ENCODE measurements at places on chromosomes 1 and 21. TPM values are rescaled to one million over a fixed set of nuclear protein-coding genes. Genes with fewer than 3 reads are reported as not detected.

DNA sequence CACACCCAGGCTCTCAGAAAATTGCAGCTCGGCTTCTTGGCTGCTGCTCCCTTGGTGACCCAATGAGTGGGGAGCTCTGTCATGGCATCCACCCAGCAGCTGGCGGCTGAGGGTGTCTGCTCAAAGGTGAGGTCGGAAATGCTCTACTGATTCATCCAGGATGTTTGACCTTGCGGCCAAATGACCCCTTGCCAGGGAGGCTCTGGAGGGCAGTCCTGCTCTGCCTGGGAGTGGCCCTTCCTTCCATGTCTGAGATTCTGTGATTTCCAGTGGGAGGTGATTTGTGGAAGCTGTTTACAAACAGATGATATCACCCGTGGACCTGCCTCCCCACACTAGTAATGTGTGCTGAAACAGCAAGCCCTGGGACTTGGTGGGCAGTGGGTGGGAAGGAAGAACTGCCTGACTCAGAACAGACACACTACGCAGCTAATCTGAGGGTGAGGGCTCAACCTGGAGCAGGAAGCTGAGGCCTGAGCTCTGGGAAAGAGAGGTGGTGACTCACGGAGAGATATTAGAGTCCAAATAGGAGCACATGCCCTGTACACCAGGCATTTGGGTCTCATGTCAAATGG is 3.0 kb downstream of the CRCT1 start:
- DNase-seq: peak; percentile 89

- DNase-seq: peak; percentile 95
Measured at GRCh38 chr1:219518168-219518906, 94.6 kb downstream of the ZC3H11B start.

DNA sequence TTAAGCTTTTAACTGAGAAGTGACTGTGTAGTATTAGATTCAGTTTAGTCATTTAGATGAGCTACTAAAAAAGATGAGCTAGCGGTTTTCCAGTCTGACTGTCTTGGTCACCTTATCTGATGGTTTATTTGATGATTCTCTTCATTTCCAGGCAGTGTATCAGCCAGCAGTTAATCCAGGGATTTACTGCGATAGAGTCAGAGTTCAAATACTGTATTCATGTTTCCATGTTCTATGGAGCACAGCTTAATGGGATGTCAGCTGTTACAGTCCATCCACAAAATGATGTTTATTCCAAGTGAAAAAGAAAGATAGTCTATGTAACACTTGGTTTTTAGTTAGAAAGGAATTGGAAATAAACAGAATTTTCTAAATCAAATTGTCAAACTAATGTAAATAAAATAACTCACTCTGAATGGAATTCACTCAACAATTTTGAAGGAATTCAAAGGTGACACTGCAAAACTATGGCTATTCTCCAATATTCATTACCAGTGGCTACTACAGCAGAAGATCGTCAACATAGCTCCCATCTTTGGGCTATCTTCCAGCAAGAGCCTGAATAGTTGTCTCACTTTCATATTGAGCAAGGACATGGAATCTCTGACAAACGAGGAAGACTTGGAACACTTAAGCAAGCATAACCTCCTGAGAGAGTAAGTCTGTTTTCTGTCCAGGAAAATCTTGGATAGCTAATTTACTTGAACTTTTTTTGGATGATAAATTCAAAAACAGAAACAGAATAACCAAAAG is 54.6 kb upstream of the DPT start:
- DNase-seq: peak; percentile 54

GRCh38 chr1:232142403-232143314 is 487.3 kb downstream of the SIPA1L2 start:
- DNase-seq: peak; percentile 99

DNA sequence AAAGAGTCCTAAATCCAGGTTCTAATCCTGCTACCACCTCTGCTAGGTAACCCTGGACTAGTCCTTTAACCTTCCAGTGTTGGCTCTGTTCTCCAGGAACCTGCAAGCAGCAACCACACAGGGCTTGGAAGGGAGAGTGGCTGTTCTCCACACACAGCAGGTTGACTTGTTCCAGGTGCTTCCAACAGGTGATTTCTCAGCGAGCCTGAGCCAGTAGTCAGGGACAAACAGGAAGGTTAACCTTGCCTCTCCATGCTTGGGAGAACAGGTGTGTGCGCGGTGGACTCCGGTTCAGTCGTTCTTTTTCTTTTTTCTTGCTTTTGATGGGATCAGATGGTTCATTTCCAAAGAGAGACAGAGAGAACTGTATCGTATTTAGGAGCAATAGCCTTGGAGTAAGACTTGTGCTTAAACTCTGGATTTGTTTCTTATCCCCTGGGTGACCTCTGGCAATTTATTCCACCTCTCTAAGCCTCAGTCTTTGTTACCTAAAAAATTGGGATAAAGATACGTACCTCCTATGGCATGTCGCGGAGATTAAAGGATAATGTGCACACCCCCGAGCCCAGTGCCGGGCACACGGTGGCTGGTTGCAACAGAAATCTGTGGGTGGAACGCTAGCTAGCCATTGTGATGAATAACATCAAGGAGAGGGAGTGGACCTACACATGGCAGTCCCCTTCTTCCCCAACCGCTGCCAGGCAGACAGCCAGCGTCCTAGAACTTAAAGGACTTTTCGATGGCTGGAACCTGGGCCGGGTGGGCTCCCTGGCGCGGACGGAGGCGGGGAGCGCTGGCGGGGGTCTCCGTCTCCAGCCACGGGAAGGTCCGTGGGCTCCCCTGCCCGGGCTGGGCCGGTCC is 583 bp upstream of the CACHD1 start:
- DNase-seq: no peak

DNA sequence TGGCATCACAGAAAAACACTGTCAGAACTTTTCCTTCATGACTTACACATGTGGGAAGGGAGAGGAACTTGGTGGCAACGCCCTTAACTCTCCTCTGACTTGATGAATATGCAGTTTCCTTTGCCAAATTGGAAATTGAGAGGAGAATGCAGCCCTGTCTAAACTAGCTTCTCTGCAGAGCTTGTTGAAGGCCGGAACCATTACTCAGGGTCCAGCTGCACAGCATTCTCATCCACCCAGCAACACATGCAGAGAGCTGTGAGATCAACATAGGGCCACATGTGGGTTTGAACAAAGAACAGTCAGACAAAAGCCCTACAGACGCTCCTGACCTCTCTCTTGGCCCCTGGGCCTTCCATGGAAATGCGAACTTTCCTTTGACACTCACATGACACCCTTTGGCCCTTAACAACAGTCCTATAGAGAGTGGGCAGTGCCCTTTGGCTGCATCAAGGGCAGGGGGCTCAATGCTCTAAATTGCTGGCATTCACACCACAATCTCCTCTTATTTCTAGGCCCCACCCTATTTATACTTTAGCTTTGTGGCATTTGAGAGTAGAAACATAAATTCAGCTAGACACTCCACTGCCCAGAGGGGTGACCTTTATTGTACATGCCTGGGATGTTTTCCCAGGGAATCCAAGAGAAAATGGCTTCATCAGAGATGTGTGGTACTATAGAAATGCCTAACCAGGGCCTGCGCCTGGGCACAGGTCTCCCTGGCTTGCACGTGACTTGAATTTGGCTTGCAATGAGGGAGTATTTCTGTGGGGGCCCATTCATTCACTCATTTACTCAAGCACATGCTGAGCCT is 64.4 kb downstream of the CDC7 start:
- DNase-seq: no peak

DNA sequence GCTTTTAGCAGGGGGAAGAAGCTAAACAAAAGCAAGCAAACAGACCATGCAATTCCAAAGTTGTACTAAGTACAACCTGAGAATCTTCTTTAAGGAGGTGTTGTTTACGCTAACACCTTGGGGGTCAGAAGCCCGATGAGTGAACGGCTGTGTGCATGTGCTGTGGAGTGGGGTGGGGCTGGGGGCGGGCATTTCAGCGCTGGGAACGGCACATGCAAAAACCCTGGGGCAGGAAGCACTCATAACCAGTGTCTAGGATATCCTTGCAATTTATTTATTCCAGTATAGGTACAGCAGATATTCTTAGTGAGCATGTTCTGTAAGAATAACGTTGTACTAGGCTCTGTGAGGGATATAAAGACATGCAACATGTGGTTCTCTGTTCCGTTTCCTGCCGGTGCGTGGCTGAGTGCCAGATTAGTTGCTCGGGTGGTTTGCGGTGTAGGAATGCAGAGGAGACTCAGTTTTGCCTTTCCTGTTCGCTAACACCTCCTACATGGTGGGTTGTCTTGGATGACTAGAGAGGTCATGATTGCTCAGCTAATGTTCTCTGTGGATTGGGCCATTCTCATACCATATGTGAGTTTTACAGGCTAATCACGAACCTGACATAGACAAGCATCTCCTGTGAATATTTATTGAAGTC is 3.7 kb downstream of the FASLG start:
- DNase-seq: peak; percentile 82

- DNase-seq: no peak
Measured at GRCh38 chr1:98737835-98738234, 76.3 kb downstream of the SNX7 start.

GRCh38 chr1:197178998-197179397 is 32.5 kb upstream of the ASPM start:
- peak; percentile 42 for DNase-seq

Gene LAPTM5
- total RNA-seq: 3.4 TPM

Gene FBLIM1
- 156 TPM for total RNA-seq

Gene MPZ
- total RNA-seq: 0.89 TPM

Gene PTGER3
- total RNA-seq: 8.2 TPM

DNA sequence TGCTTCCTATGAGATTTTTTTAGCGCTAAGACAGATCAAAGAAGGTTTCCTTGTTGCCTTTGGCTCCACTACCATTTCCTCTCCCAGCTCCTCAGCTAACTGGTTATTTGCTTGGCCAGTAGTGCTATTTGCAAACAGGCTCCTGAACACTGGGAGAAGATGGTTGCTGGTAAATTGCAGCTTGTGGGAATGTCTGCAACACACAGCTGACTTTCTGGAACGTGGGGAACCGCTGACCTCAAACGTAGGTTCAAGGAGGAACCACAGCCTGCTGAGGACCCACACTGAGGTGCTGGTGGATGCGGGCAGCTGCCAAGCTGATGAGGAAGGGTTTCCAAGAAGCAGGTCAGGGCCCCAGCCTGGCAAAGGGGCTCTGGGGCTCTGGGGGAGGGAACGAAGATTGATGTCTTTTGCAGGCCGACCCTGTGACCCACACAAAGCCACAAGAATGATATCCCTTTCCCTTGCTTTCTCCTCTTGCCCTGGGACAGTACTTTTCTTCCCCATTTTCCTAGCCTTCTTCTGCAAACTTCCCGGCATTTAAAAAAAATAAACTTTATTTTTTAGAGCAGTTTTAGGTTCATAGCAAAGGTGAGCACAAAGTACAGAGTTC is 24.8 kb downstream of the GNG4 start:
- peak; percentile 66 for DNase-seq

GRCh38 chr1:229097356-229097755 is 173.6 kb upstream of the RAB4A start:
- DNase-seq: no peak

GRCh38 chr21:39658066-39658465 is 45.3 kb downstream of the B3GALT5 start:
- no peak for DNase-seq

- DNase-seq: no peak
Measured at GRCh38 chr1:183778045-183778444, 26.9 kb upstream of the RGL1 start.
